ENCODE measurements at places on chromosomes 7 and 10. TPM values are rescaled to one million over a fixed set of nuclear protein-coding genes. Genes with fewer than 3 reads are reported as not detected.

NUTM2A gene
- 2.9 TPM for total RNA-seq

RSPH10B2 gene
- total RNA-seq = not detected

- no peak for DNase-seq
Observed at GRCh38 chr7:64685091-64685490, 19.2 kb downstream of the ZNF107 start.

GRCh38 chr7:47422611-47423010 lies 159.3 kb downstream of the TNS3 start:
- no peak for DNase-seq

DNA sequence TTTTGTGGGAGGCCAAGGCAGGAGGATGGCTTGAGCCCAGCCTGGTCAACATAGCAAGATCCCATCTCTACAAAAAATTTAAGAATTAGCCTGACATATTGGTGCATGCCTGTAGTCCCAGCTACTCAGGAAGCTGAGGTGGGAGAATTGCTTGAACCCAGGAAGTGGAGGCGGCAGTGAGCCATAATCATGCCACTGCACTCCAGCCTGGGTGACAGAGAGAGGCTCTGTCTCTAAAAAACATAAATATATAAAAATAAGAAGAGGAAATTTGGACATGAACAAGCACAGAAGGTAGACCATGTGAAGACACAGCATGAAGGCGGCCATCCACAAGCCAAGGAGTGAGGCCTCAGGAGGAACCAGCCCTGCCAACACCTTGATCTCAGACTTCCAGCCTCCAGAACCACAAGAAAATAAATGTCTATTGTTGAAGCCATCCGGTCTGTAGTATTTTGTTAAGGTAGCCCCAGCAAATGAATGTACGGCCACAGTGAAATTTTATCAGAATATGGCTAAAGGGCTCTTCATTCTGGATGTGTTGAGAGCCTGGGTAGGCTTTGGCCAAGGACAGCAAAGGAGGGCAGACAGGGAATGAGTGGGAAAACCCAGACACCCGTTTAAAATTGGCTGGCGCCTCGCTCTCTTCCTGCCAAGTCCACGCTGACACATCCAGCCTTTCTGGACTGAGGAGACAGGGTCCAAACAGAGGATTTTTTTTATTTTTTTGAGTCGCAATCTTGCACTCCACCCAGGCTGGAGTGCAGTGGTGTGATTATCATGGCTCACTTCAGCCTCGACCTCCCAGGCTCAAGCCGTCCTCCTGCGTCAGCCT lies 12.9 kb upstream of the GRID2IP start:
- no peak for DNase-seq
